Inflammatory macrophage treated with lipopolysaccharide for 1 hour (primary cell): ENCODE measurements at places on chromosomes 7 and 10.

DNA sequence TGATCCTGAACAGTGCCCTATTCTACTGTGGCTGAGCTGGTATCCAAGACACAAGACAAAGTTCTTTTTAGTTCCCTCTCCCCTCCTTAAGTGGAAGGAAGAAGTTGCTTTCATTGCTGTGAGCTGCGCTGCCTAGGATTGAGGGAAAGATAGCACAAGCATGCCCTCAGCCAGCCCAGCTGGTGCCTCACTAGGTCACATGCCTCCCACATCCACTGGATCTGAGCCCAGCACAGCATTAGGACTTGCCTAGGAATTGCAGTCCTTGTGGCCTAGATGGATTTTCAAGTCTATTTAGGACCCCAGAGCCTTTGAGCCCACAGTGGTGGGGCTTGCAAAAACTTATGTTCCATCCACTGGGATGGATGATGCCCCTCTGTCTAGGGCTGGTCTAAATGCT is 214.2 kb downstream of the ZNF248 start:
- no peak for DNase-seq

DNA sequence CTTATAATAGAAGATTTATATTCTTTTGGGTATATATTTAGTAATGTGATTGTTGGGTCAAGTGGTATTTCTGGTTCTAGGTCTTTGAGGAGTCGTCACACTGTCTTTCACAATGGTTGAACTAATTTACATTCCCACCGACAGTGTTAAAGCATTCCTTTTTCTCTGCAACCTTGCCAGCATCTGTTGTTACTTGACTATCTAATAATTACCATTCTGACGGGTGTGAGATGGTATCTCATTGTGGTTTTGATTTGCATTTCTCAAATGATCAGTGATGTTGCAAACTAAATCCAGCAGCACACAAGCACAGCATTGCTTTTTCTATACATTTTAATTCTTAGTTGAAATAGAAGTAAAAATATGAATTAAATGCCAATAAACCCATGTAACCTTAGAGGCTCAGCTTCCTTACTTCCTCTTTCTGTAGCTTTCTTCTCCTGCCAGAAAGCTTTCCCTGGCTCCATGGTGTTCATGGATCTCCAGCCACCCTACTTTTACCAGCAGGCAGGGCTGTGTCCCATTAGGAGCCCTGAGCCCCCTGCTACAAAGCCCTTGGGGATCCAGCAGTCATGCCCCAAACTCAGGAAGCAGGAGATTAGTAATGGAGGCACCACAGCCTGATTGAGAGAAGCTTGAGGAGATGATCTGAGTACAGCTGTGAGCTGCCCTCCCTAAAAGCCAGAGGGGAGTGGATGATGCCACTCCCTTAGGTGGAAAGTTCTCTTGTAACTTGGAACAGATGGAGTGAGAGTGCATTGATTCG is 158.6 kb downstream of the TMEM178B start:
- no peak for DNase-seq

GRCh38 chr7:87204933-87205332 is 14.6 kb downstream of the TMEM243 start:
- DNase-seq, result no peak

- DNase-seq, result no peak
These were observed 27.9 kb downstream of the GTF2IRD1 start for GRCh38 chr7:74481458-74482196.
